ENCODE measurements at places on chromosomes 7 and 10.

DNA sequence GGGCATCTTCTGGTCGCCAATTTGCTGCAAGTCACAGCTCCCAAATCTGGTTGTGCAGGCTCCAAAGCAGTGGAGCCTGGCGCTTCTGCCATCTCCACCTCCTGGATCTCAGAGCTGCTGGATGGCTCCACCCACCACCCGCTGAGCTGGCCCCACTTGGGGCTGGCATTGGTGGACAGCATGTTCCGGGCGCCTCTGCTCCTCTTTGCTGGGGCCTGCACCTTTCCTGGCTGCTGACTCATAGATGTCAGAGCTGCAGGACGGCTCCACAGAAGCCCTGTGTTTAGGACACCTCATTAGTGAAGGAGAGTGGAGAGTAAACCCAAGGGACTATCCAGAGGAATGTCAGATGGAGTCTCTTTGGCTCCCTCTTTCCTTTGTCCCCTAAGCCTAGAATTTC is 27.4 kb downstream of the MAPK8 start:
- DNase-seq = no peak

GRCh38 chr7:66641526-66641871 is 12.8 kb downstream of the KCTD7 start:
- DNase-seq = no peak

- DNase-seq = no peak
Observed at GRCh38 chr7:14841869-14842268, 60.7 kb downstream of the DGKB start.

GRCh38 chr10:94274142-94274787 is 88.5 kb downstream of the NOC3L start:
- no peak for DNase-seq

DNA sequence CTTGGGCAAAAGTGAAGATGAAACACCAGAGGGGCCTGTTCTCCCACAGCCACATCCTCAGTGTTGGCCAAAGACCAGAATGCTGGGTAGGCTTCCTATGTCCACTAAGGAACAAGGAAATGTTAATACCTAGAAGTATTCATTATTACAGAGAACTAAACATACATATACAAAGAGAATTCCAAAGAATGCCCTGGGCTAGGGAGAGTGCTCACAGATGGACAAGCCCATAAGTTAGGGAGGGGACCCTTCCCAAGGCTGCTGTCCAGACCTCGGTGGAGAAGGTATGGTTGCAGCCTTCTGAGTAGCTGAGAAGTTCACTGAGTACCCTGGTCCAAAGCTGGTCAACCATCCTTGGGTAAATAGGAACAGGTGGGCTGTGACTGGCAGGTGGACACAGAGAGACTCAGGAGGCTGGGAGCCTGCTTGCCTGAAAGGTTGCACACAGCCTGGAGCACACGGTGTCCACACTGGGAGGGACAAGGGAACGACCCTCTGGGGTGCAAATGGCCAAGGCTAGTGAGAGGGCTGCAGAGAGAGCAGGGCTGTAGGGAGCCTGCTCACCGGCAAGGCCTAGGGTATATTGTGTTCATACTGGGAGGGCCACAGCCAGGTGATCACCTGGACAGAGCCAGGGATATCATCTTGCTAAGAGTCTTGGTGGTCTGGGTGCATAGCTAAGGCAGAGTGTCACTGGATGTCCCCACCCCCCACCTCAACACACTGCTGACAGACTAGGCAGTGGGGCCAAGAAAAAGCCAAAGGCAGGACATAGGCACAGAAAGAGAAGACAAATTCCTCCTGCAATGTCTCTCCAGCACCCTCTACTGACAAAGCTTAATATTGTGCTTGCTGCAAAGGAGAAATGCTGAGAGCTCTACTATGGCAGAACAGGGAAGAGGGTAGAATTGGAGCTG is 40.3 kb downstream of the CPVL start:
- DNase-seq = no peak

GRCh38 chr7:140196361-140197217 is 19.8 kb upstream of the KDM7A start:
- DNase-seq = no peak

GRCh38 chr7:15042285-15043065 is 139.9 kb upstream of the DGKB start:
- no peak for DNase-seq

DNA sequence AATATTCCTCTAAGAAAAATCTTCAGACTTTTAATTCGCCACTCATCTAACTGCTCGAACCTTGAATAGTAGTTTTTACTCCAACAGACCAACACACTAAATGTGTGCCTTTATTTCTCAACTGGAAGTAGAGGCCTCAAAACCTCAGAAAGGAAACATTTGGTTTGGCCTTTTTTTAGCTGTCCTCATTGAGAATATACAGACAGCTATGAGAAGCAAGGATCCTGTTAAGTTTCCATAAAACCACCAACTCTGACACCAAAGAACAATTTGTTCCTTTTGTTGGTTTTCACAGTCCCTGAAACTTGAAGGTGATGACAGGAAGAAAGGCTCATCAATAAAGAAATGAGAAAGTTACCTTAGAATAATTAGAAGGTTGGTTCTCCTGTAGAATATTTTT is 199.2 kb upstream of the MEOX2 start:
- DNase-seq = no peak

GRCh38 chr7:26153823-26154783 is 2.1 kb downstream of the NFE2L3 start:
- no peak for DNase-seq

DNA sequence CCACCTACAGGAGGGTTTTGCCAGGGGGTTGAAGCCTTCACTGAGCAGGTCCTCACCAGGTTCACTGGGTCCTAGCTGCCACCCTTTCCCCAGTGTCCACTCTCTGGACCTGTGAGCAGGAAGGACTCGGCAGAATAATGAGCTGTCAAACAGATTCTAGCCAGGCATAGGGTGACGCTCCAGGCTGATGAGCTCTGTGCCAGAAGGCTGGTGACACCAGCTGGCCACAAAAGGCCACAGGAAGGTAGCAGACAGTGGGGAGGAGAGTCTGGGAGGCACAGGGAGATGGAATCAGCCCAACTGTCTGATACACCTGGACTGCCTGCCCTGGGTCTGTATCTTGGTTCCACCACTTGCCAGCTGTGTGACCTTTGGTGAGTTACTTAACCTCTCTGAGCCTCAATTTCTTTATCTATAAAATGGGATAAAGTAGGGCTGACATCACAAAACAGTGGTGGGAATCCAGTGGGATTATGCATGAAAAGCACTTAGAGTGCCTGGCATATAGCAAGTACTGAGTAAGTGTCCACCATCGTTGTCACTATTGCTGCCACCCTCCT is 26.7 kb upstream of the NDST2 start:
- DNase-seq = no peak

- no peak for DNase-seq
Observed at GRCh38 chr7:95951997-95952795, 179.8 kb downstream of the DYNC1I1 start.

DNA sequence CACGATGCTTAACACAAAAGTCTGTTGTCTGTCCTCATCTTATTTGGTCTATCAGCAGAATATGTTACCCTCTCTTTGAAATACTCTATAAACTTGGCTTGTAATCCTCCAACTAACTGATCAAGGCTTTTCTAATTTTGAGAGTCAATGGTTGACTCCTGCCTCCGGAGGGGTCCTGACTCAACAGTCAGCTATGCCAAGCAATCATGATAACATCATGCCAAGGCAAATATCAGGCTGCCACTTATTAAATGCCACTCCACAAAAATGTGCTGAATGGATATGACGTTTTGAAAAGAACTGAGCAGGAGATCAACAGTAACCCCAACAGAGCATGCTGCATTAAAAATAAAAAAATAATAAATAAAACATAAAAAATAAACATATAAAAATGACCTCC is 116.1 kb downstream of the PARD3 start:
- no peak for DNase-seq

DNA sequence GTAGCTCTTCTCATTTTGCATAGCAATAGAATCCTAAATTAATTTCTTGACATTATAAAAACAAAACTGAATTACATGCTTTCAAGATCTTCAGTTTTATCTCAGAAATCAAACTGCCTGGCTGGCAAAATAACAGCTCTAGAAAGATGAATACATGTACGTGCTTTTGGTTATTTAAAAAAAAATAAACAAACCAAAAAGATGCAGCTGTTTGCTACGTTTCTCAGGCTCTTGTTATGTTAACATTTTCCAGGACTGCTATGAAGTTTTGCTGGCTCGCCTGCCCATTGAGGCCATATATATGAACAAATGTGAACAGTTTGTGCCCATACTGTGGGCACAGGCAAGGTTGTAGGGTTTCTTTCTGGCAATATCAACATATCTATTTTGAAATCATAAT is 86.6 kb downstream of the ODAD2 start:
- DNase-seq = no peak

DNA sequence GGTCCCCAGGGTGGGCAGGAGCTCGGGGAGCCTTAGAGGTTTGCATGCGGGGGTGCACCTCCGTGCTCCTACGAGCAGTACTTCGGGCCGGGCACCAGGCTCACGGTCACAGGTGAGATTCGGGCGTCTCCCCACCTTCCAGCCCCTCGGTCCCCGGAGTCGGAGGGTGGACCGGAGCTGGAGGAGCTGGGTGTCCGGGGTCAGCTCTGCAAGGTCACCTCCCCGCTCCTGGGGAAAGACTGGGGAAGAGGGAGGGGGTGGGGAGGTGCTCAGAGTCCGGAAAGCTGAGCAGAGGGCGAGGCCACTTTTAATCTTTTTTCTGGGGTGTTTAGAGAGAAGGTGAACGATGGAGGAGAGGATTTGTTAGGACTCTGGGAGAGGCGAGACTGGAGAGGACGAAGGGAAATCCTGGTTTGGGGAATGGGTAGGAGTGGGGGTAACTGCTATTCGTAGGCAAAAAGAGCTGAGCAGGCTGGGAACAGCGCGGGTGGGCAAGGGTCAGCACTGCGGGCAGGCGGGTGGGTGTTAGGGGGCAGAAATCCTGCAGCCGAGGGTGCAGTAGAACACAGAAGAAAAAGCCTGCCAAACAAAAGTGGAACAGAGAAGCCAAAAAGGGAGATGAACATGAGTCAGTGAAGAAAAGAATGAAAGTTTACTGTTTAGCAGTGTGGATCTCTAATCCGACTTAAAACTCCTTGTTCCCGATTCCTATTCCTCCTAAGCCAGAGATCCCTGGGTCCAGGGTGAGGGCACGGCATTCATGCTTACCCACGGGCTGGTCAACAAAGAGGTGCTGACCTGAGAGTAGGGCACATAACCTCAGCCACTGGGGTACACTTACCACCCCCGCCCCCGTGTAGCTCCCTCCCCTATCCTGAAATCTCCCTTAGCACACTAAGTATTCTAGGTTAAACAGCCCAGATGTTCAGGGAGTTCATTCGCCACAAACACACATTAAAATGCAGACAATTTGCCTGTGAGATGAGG is 26.9 kb downstream of the PRSS2 start:
- DNase-seq = no peak

GRCh38 chr7:107441581-107442422 is 28.1 kb upstream of the GPR22 start:
- no peak for DNase-seq

GRCh38 chr10:7400068-7400715 is 10.6 kb downstream of the SFMBT2 start:
- no peak for DNase-seq

DNA sequence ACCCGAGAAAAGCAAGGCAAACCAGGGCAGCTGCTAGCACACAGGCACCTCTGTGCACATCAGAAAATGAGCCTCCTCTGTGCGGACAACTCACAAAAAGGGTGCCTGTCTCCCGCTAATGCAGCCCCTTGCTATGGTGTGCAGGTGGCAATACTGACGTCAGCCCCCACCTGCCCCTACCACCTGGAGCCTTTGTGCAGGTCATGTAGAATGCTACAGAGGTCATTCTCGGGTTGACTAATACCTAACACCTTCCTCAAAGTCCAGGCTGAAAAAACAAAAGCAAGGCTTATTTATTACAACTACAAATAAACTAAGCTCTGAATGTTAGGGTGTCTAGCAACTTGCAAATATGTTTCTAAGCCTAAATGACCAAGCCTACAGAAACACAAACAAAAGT is 13.9 kb downstream of the PIP4K2A start:
- DNase-seq = no peak

DNA sequence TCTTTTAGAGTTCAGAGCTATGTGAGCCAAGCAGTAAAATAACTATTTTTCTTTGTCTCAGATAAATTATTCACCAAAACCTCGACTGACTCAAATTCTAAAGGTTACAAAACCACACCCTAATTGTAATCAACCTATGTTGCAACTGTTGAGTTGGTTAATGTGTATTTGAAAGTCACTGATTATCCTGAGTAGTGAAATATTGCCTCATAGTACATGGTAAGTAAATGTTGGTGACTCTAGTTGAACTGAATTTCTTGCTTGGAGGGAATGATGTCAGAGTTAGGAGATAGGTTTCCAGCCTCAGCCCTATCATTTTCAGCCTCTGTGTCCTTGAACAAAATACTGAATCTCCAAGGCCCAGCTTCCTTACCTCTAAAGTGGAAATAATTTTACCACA is 3.0 kb upstream of the CYP2C18 start:
- DNase-seq = no peak

- no peak for DNase-seq
Observed at GRCh38 chr7:90303241-90303640, 17.9 kb downstream of the FAM237B start.

DNA sequence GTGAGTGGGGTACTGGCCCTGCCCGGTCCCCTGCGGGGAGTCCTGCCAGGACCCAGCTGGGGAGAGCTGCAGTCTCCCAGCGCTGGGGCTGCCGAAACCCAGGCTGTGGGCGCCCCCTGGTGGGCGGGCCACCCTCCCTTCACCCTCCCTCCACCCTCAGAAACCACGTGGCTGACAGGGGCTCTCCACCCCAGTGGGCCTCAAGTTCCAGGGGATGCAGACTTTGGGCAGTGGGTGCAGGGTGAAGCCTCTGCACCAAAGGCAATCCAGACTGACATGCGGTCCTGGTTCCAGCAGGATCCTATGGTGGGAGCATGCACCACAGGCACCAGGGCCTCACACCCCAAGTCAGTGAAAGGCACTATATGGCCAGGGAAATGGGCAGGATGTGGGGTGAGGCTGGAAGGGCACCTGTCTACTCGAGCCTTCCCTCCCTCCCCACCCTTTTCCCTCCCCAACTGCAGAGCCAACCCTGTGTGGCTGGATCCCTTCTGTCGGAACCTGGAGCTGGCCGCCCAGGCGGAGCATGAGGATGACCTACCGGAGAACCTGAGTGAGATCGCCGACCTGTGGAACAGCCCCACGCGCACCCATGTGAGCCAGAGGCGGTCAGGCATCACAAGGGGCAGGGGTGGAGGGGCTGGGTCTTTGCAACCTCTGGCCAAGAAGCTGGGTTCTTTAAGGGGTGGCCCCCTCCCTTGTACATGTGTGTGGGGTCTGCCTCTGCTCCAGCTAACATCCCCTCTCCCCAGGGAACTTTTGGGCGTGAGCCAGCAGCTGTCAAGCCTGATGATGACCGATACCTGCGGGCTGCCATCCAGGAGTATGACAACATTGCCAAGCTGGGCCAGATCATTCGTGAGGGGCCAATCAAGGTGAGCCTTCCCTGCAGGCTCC is 38.8 kb downstream of the PSAP start:
- DNase-seq = peak; percentile 48

DNA sequence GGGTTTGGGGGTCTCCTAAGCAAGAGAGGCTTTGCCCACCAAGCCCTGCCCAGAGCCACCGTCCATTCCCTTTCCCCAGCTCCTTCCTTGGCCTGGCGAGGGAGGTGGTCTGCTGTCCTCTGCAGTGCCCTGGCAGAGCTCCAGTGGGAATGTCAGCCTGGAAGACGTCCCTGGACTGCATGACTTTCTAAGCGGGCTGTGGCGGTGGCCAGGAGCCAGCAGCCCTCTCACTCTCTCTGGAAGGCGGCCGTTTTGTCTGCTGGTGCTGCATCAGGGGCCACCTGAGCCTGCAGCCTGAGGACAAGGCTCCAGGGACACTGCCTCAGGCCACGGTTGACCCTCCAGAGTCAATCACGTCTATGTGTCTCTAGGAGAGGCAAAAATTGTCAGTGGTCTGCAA is 271.0 kb downstream of the SKAP2 start:
- no peak for DNase-seq

Data from stimulated activated CD8-positive, alpha-beta memory T cell treated with anti-CD3 and anti-CD28 coated beads, Interleukin-7, amount 100 ng/mL, for 1 hour (primary cell).